ENCODE measurements at places on chromosomes 1 and 21.

- peak; percentile 94 for DNase-seq
These were observed 3.0 kb downstream of the TENT5B start for GRCh38 chr1:27009601-27010197.

DNA sequence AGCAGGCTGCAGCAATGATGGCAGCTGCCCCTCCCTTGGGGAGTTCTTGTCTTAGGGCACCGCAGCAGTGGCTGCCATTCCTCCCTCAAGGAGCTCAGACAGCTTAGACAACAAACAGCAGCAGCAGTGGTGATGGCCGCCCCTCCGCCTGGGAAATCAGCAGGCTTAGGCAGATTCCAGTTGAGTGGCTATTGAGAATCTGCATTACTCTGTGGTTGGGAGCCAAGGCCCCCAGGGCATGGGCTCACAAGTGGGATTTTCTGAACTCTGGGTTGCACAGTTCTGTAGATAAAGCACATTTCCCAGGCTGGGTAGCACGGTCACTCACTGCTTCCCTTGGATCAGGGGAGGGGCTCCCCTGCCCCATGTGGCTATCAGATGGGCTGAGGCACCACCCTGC, 1280.7 kb upstream of the TMPRSS15 start:
- DNase-seq = no peak

DNA sequence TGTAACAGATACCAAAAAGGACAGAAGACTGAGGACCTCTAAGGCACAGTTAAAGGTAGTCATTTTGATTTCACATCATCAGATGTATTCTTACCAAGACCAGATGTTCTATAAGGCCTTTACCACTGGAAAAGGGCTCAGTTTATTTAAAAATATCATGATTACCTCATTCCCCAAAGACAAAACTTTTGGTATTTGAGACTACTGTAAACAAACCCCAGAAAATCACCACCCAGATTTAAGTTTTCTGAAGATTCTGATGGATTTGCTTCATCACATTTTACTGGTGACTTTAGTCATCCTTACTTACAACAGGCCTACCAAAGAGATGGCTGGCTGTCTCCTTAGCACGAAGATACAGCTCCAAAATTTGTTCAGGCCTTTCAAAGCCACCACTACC, 8.3 kb downstream of the ENAH start:
- DNase-seq = no peak

DNA sequence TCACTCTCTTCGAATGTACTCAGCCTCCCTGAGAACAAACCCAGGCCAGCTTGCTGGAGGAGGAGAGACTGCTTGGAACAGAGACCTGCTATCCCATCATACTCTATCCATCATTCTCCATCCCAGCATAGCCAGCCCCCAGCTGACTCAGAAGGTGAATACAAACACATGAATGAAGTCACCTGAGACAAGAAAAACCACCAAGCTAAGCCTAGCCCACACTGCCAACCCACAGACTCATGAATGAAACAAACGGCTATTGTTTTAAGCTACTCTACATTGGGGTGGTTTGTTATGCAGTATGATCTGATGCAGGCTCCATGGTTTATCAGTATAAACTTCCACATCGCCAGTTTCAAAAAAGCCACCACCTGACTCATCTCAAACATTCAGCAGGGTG, 395.6 kb downstream of the SETD4 start:
- peak; percentile 97 for DNase-seq

- DNase-seq = no peak
These were observed 246.7 kb downstream of the PTPRU start for GRCh38 chr1:29482991-29483390.

GRCh38 chr21:22585558-22585957, 1587.3 kb downstream of the NCAM2 start:
- DNase-seq = no peak

GRCh38 chr1:46256523-46256922, 9.0 kb downstream of the RAD54L start:
- DNase-seq = no peak

DNA sequence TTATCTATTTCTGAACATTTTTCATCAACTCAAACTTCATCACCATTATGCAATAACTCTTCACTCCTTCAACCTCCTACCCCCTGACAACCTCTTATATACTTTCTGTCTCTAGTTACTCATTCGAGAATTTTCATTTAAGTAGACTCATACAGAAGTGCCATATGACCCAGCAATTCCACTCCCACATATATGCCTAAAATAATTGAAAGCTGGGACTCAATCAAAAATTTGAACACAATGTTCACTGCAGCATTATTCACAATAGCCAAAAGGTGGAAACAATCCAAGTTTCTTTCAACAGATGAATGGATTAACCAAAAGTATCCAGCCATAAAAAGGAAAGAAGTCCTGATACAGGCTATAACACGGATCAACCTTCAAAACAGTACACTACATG, 24.1 kb downstream of the COL11A1 start:
- DNase-seq = no peak

GRCh38 chr1:157240495-157241184, 102.4 kb upstream of the ETV3 start:
- DNase-seq = no peak

GRCh38 chr1:214494706-214495105, 56.7 kb downstream of the PTPN14 start:
- peak; percentile 78 for DNase-seq

GRCh38 chr1:160744199-160744851, 5.3 kb downstream of the SLAMF7 start:
- DNase-seq = no peak

- no peak for DNase-seq
These were observed 18.3 kb upstream of the NPHP4 start for GRCh38 chr1:6010554-6010953.

DNA sequence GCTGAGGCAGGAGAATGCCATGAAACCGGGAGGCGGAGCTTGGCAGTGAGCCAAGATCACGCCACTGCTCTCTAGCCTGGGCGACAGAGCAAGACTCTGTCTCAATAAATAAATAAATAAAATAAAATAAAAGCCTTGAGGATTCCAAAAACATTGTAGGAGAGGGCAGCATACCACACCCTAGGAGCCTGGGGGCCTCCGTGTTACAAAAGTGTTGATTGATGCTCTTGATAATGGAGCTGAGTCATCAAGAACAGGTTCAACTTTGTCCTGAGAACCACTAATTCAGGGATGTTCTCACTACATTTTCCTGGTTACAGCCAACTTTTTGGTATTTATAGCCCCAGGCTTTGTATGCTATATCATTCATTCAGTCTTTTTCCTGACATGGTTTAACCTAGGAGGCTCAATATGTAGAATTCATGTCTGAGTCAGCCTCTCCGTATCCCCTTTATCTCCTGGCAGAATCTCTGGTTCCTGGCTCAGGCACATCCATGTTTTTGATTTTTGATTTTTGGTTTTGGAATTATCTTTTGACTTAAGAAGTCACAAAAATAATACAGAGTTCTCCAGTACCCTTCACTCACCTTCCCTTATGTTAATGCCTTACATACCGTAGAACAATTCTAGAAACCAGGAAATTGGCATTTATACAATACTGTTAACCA, 69.4 kb downstream of the LRRC8D start:
- DNase-seq = peak; percentile 97

DNA sequence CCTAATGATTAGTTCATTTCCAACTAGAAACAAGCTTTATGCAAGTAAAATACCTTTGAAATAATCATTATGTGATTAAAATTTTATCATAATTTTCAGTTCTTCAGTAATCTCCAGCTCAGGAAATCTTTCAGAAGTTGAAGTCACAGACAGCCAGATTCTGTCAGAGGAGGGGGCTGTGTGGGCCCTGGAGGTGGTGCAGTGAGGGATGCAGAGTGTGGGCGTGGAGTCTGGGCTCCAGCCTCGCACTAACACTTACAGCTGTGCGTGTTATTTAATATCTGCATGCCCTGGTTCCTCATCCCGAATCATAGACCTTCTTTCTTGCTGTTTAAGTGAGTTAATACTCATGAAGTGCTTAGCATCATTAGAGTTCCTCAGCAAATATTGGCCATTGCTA, 23.9 kb downstream of the WDR64 start:
- DNase-seq = no peak

- no peak for DNase-seq
These were observed 23.1 kb upstream of the RSPO1 start for GRCh38 chr1:37657620-37658412.

DNA sequence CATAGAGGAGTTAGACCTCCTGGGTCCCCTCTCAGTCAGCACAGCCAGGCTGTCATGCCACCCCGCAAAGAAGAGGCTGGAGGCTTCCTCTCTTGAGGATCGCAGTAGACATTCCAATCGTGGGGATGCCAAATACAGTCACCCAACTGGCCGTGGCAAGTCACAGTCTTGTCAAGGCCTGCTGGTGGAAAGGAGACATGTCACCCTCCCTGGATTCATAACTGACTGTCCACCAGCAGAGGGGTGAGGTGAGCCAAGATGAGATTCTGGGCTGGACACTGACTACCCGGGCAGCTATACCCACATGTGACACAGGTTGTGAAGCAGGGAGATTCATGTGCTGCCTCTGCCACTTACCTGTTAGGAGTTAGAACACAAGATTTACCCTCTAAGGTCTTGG, 123.5 kb upstream of the NGF start:
- DNase-seq = no peak

DNA sequence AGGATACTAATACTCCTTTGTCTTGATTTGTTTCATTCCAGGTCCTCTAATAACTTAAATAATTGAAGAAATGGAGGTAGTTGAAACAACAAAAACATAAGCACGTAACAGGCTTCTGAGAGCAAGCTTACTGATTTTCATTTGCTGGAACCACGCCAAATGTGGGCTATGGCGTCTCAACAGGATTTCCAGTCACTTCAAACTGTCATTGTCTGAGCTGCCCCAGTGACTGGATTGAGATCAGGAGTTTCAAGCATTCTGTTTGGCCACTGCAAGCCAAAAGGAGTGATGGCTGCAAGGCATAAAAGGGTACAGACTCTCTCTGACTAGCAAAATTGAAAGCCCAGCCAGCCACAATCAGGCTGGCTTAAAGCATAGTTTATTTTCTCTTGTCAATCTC, 289.9 kb downstream of the DPYD start:
- no peak for DNase-seq

DNA sequence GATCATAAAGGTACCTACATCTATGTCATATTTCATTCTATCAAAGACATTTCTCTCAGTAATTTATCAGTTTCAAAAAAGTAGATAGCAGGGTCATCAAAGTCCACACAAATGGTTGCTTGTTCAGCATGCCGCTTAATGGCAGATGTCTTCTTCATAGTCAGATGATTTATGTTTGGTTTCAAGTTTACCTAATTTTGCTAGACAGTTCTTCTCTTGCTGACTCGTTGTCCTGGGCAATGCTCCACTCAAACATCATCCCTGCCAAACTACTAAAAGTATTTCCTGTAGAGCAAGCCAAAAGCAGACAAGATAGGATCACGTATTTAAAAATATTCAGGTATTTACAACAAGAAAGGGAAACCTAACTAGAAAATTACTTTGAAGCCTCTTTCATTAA, 13.6 kb downstream of the NUP210L start:
- DNase-seq = no peak

DNA sequence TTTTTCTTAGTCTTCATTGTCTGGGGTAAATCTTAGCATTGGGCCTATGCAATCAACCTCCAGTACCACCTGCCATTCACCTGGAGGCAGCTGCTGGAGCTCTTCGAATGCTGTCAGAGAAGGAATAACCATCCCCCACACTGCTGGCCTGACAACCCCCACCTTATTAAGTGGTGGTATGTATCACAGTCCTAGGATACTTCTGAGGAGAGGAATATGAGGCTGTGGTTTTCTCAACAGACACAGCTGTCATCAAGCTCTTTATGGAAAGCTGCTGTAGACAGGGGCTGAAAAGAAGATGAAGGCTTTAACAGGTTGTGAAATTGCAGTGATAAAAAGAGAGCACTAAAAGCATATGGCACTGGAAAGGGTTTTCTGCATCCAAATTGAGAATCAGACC, 61.7 kb downstream of the TSEN15 start:
- no peak for DNase-seq

GRCh38 chr1:232142403-232143314, 487.3 kb downstream of the SIPA1L2 start:
- DNase-seq = peak; percentile 94

DNA sequence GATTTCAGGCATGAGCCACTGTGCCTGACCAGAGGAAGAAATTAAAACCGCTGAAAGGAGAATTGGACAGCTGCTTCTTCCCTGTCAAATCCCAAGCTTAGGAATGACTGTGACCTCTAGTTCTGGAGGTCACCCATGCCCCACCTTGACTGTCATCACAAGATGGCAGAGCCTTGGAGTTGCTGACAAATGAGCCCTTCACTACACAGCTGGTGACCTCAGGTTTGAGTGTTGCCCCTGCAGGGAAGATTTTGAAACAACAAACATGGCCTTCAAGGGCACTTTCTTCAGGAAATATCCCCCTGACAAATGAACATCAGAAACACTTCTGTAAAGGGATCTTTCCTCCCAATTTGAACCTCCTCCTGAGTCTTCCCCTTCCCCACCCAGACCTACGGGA, 6.9 kb upstream of the SLC45A3 start:
- no peak for DNase-seq

- no peak for DNase-seq
These were observed 8.6 kb downstream of the CSTB start for GRCh38 chr21:43767498-43767983.

- DNase-seq = no peak
These were observed 16.4 kb downstream of the ZBTB21 start for GRCh38 chr21:41993744-41994143.

GRCh38 chr1:193031431-193031830, 27.7 kb downstream of the UCHL5 start:
- no peak for DNase-seq

- DNase-seq = no peak
These were observed 97.6 kb downstream of the PPIAL4G start for GRCh38 chr1:148385371-148386030.

DNA sequence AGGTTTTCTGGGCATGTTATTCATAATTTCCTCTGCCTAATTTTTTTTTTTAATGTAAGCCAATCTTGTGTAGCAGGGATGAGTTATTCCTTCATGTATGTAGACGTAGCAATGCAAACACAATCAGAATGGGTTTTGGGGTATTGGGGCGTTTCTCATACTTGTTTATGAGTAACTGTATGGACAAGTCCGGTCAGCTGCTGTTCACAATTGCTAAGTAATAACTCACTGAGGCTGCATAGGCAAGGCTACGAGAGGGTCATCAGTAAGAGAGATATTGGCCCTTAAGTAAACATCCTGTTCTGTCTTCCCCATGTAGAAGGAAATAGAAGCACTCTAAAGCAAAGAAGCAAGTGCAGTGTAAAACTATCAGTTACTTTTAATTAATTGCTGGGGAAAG, 9.5 kb upstream of the TARS2 start:
- peak; percentile 92 for DNase-seq

DNA sequence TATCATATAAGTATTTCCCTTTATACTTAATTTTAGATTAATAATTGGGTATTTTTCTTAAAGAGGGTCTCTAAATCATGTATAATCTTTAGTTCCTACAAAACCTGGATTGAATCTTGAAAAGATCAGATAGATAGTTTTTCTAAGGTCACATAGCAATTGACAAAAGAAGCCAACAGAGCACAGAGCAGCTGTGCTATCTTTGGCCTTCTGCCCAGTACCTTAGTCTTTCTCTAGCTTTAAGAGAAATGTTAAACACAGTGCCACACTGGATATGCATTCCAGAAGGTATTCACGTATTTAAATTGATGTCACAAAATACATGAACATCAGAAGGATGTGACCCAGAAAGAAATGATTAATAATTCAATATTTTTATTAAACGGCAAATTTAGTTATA, 86.8 kb downstream of the C21orf91 start:
- peak; percentile 19 for DNase-seq

GRCh38 chr1:204232526-204232925, 18.7 kb upstream of the GOLT1A start:
- DNase-seq = no peak

GRCh38 chr21:45830221-45830640, 151.3 kb upstream of the COL6A1 start:
- no peak for DNase-seq

- no peak for DNase-seq
These were observed 1162.5 kb downstream of the MRPL39 start for GRCh38 chr21:24444736-24445135.
